Activated CD8-positive, alpha-beta memory T cell treated with anti-CD3 and anti-CD28 coated beads for 4 hours (primary cell): ENCODE measurements at places on chromosomes 4 and X.

DNA sequence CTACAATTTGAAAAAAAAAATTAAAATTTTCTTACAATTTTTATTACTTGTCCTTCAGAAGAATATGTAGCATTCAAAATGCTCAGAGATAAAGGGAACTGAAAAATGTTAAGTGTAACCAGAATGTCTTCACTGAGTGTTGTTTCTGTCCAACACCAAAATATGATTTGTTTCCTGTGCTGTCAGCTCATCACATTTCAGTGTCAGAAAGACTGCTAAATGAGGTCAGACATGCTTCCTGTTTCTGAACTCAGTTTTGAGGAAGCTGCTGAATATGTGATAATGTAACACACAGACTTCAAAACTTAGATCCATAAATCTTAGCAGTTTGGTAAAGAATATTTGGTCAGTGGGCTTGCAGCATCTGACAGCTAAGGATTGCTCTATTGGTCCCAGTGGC is 1849.7 kb downstream of the PCDH7 start:
- DNase-seq, result no peak

- DNase-seq, result no peak
These were observed 18.5 kb downstream of the LRRC66 start for GRCh38 chr4:52001616-52002015.

DNA sequence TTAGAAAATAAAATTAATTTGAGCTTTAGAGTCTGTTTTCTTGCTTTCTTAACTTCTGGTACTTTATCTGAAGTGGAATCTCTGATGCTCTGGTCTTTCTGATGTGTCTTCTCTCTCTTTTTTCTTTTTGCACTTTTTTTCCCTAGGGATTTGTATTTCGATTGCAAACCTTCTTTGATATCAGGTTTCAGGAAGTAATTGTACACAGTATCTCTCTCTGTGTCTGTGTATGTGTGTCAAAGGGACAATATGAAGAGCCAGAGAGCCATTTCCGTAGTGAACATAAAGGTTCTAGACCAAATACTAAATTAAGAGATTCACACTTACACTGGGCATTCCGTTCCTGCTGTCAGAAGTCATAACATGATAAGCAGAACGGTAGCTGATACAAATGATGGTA is 325.0 kb downstream of the PCDH7 start:
- DNase-seq, result no peak

- DNase-seq, result no peak
These were observed 359.2 kb upstream of the TEX13C start for GRCh38 chrX:124960454-124960853.

DNA sequence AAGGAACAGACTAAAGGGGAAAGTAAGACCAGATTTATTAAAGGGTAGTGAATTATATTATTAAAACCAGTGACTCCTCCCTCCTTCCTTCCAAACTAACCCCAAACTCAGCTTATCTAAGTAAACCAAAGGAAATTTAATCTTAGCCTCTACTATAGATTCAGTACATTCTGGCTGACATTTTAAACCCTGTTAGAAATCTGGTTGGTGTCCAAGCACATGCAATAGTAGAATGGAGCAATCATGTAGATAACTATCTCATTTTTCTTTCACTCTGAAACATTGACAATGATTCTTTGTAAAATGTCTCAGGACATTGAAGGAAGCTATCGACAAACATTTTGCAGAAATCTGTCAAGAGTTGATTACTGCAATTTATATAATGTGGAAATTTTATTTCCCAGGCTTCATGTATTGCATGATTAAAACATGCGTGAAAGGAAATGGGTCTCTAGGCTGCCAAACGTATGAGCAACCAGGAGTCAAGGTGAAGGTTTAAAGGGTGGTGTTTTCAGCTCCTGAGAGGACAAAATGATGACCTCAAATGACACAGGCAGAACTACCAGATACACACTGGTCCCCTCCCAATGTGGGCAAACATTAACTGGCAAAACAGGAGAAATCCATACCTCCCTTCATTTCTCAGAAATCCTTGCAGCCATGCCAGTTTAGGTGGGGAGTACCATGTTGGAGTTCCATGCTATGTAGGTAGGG is 58.2 kb upstream of the RBM47 start:
- no peak for DNase-seq

DNA sequence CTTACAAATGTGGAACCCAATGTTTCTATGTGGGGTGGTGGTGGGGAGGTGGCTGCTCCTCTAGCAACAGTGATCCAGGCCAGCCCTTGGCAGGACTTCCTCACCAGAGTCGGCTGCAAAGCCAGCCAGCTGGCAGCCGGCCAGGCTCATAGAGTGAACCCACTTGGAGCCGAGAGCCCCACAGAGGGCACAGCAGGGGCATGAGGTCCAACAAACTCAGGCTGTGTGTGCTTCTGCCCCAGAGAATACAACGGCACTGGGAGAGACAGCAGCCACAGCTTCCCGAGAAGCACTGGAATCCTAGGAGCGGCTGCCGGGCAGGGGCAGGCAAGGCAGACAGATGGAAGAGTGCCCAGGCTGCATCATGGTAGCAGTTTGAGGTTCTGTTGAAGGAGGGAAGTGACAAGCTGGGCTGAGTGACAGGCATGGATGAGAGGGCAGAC is 23.5 kb upstream of the SOWAHD start:
- no peak for DNase-seq

DNA sequence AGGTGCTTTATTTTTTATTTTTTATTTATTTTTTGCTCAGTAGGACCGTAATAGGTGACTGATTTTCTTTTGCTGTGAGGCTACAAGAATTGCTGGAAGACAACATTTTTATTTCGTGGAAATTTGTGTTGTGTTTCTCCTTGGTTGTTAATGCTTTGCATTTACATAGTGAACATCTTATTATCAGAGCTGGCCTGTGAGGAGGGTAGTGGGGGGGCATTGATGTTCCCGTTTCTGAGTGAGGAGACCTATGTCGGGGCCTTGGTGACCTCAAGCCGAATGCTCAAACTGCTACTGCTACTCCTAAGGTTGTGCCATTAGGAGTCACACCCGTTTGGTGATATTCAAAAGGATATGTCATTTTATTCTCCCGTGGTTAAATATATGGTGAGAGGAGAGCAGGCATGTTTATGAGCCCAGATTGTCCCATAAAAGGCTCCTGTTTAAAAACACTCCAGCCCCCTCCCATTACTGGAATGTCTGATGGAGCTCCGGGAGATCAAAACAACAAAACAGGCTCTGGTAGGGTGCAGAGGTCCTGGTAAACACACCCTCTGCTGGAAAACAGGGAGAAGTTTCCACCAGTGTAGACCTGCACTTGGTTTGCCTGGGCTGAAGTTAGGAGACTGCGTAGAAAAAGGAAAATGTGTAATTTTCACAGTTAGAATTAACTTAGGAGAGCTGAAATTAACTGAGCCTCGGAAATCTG is 5.6 kb downstream of the PDGFRA start:
- no peak for DNase-seq

DNA sequence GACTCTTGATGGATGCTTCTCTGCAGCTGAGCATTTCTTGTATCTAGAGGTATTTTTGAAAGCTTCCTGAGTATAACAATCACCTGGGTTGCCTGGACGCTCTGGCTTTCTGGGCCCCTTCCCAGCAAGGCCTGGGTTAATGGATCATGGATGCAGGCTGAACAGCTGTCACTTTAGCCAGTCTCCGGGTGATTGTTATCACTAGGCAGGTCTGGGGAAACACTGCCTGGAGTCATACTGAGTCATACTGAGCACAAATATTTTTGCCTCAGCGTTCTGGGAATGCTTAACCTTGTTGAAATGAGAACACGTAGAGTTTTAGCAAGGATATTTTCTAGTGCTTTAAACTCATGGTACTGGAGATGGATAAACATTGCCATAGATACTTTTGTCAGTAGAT is 102.6 kb downstream of the PHEX start:
- no peak for DNase-seq

DNA sequence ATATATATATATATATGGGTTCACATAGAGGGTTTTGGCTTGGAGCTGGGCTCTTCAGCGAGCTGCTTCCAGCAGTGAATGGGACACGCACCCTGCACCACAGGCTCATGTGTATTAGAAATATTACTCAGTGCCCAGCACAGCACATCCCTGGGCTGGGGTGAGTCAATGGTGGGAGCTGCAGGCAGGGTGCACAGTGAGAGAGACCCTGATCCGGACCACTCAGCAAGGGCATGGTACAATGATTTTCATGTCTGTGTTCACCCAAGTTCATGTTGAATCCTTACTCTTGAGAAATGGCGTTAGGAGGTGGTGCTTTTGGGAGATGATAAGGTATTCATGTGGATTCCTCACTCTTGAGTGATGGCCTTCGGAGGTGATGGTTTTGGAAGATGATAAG is 194.7 kb downstream of the ASMT start:
- DNase-seq, result no peak

DNA sequence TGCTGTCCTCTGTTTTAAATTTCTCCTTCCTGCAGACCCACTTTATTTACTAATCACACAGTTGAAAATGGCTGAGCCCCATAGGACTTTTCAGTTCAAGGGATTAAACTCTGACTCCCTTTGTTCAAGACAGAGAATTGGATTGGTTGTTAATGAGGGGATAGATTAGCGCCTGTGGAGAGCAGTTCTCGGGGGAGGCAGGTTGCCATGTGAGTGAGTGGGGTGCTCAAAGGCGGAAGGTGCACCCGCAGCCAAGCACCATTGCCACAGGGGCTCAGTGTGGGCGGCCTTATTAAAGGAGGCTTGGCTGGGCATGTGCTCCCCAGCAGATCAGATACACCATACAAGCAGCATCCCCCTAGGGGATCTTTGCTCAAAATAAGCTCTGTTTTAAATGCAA is 7.9 kb upstream of the CBR4 start:
- DNase-seq, result no peak

- no peak for DNase-seq
These were observed 2.1 kb downstream of the COPS4 start for GRCh38 chr4:83036991-83037665.

- DNase-seq, result no peak
These were observed 13.8 kb downstream of the CMC4 start for GRCh38 chrX:155056877-155057792.

DNA sequence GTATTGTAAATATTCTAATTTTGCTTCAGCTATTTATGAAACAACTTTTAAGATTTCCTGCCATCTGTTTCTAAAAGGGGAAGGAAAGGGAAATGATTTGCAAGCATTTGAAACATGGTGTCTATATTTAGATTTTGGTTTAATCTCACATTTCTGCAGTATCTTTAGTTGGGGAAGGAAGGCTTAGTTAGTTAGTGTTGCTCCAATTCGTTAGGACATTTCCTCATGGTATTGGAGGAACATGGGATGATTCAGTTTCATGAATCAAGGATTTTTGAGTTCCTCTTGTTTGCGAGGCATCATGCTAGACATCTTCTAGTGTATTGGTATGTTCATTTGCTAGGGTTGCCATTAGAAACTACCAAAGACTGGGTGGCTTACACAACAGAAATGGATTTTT is 20.5 kb upstream of the TMEM192 start:
- no peak for DNase-seq

DNA sequence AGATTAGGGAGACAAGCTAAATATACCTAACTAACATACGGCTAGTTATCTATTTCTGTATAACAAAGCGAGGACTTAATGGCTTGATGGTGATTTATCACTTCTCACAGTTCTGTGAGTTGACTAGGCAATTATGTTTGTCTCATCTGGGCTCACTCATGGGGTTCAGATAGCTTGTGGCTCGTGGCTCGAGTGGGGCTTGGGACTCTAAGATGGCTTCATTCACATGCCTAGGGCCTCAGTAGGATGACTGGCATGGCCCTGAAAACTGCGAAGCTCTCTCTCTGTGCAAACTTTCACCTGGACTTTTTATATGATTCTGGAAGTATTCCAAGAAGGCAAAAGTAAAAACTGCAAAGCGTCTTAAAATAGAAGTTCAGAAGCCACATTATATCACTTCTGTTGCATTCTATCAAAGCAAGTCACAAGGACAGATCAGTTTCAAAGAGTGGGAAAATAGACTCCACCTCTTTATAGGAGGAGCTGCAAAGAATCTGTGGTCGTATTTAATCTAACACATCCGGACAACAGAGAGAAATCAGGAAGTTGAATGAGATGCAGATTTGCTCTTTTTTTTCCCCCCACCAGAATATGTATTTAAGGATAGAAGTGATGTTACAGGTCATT is 491.2 kb downstream of the INPP4B start:
- no peak for DNase-seq
